ENCODE measurements at places on chromosomes 12 and 14.

GRCh38 chr12:97597031-97597751 lies 134.6 kb downstream of the RMST start:
- no peak for DNase-seq

DNA sequence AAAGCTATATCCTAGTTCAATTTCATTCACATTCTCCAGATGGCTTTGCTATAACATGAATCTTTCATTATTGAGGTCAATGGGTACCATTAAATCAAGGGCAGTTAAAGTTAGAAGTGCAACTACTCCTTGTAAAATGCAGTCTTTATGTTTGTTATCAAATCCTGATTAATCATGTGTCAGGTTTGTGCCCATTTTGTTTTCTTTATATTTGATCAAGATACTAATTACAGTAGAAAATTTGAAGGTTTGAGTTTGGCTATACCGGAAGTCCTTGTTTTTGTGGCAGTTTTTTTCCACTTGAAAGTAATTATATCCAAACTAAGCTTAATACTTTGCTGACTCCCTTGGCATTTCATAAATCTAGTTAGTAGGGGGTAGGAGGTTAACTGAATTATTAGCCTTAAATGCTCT lies 513.0 kb downstream of the DIO2 start:
- DNase-seq, result no peak

- no peak for DNase-seq
Measured at GRCh38 chr14:23121361-23121771, 2.3 kb upstream of the CEBPE start.

DNA sequence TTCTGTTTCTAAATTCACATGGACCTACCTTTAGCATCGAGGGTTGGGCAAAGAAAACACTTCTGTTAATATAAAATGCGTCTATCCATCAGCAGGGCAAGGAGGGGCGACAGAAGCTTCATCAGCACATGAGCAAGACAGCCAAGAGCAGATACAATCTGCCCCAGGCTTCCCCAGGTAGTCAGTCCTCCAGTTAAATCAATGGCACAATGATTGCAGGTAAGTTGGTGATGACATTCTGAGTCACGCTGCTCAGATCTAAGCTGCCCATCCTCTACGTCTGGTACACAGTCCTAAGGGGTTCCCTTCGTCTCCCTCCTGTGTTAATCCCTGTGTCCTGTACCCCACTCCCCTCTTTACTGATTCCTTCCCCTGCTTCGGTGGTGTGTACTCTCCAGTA lies 38.8 kb downstream of the MAP3K9 start:
- DNase-seq, result no peak

DNA sequence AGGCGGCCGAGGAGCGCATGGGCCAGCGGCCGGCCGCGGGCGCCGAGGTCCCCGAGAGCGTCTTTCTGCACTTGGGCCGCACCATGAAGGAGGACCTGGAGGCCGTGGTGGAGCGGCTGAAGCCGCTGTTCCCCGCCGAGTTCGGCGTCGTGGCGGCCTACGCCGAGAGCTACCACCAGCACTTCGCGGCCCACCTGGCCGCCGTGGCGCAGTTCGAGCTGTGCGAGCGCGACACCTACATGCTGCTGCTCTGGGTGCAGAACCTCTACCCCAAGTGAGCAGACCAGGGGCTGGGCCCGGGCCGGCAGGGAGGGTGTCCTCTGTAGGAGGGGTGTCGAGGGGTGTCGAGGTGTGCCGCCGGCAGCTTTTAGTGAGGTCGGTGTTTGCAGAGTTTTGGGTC lies 4.1 kb downstream of the TNFAIP2 start:
- no peak for DNase-seq

- no peak for DNase-seq
Measured at GRCh38 chr14:61355892-61356325, 34.5 kb downstream of the PRKCH start.

- DNase-seq, result no peak
Measured at GRCh38 chr12:122880668-122881067, 15.3 kb downstream of the VPS37B start.

- DNase-seq, result no peak
Measured at GRCh38 chr12:118190266-118190665, 54.3 kb downstream of the PEBP1 start.
